ENCODE measurements at places on chromosomes 7 and 10. TPM values are rescaled to one million over a fixed set of nuclear protein-coding genes. Genes with fewer than 3 reads are reported as not detected.
A peak's percentile ranks its signal among the peaks of the same experiment; 100 is the strongest.

Gene HGF
- 42.0 TPM for total RNA-seq

Gene SLC26A4
- 0.82 TPM for total RNA-seq

Gene FAM25C
- total RNA-seq: not detected

Gene NPSR1
- total RNA-seq: not detected

DNA sequence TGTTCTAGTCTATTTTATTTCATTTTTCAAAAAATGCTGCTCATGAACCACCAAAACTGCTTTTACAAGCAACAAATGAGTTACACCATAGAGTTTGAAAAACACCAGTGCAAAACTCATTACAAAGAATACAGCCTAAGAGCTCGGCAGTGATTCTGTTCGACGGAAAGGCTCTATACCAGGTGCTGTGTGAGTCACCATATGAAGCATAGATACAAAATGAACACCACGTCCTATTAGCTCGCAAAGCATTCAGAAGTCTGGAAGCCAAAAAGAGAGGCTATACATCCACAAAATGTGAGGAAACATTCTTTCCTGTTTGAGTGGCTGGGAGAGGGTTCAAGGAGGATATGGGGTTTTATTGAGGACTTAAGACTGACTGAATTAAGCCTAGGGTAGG lies 136.1 kb downstream of the ATE1 start:
- no peaks in the 10 kb centered on the region for H3K27me3 ChIP-seq
- H3K4me3 ChIP-seq: no peak overlapping the region

DNA sequence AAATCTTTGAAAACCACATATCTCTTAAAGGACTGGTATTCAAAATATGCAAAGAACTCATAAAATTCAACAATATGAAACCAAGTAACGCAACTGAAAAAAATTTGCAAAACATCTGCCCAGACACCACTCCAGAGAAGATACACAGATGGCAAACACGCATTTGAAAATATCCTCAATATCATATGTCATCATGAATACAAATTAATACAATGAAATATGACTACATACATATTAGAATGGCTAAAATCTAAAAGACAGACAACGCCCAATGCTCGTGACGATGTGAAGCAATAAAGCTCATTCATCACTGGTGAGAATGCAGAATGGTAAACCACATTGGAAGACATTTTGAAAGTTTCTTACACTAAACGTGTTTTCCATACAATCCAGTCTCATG lies 770.1 kb upstream of the CELF2 start:
- H3K27me3 ChIP-seq: no peaks in the 10 kb centered on the region
- H3K4me1 ChIP-seq: no peaks in the 10 kb centered on the region
- no peak overlapping the region for H3K4me3 ChIP-seq
- no peak for DNase-seq
- H3K27ac ChIP-seq: no peak overlapping the region
- no peaks in the 10 kb centered on the region for H3K36me3 ChIP-seq

- DNase-seq: no peak
- no peaks in the 10 kb centered on the region for H3K4me1 ChIP-seq
- H3K4me3 ChIP-seq: no peak overlapping the region
- H3K36me3 ChIP-seq: no peaks in the 10 kb centered on the region
Observed at GRCh38 chr7:152956006-152956405, 196.5 kb downstream of the ACTR3B start.

- H3K27me3 ChIP-seq: no peaks in the 10 kb centered on the region
- no peak overlapping the region for H3K4me3 ChIP-seq
- H3K27ac ChIP-seq: no peak overlapping the region
- peaks cover 8% of the 10 kb centered on the region for H3K4me1 ChIP-seq
Observed at GRCh38 chr10:112525200-112525599, 78.2 kb downstream of the VTI1A start.

GRCh38 chr7:5282543-5283316 lies at the start of gene SLC29A4:
TSS of gene SLC29A4 (plus strand) at chr7:5282943. CDS start at chr7:5287817, 4,874 bp downstream.
- H3K4me3 ChIP-seq: peak within 1 kb of the TSS; percentile 24
- peak; percentile 27 for DNase-seq
- H3K27ac ChIP-seq: no peak within 1 kb of the TSS
- H3K27me3 ChIP-seq: peaks cover 4% of the 10 kb centered on the region
- no peaks in the 10 kb centered on the region for H3K4me1 ChIP-seq
- H3K36me3 ChIP-seq: no peaks in the 10 kb centered on the region
